ENCODE measurements at places on chromosomes 4 and X.
A peak's percentile ranks its signal among the peaks of the same experiment; 100 is the strongest.

GRCh38 chr4:9599266-9599665 lies 155.1 kb downstream of the DEFB131A start:
- no peak for DNase-seq

- DNase-seq = no peak
Measured at GRCh38 chrX:71458866-71459265, 74.0 kb upstream of the OGT start.

DNA sequence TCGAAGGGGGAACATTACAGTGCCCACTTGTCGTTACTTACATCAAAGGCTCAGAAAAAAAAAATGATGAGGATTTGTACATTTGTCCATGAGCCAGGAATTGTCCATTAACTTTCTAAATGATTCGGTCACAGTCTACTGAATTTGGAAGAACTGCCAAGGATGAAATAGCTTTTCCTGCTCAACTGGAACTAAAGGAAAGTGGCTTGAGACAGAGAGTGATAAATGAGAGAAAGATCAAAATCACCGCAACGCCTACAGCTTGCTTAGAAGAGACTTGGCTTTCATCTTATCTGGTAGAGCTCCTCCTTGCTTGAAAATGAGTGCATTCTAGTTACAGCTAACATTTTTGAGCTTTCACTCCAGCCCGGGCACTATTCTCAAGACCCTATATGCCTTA lies 55.5 kb upstream of the ADGRG2 start:
- DNase-seq = peak; percentile 62

DNA sequence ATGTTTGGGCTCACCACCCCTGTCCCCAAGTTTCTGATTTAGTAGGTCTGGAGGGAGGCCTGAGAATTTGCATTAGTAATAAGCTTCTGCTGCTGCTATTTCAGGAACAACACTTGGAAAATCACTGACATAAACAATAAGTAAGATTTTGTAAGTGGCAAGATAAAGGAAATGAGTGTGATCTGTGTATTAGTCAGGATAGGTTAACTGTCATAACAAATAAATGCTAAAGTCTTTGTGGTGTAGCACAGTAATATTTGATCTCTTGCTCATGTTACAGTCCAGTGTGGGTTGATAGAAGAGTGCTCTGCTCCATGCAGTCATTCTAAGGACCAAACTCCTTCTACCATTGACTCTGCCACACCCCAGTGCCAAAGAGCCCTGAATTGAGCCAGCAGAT lies 67.0 kb downstream of the NHS start:
- DNase-seq = no peak

- no peak for DNase-seq
Measured at GRCh38 chr4:83267121-83267829, 17.3 kb downstream of the COQ2 start.

DNA sequence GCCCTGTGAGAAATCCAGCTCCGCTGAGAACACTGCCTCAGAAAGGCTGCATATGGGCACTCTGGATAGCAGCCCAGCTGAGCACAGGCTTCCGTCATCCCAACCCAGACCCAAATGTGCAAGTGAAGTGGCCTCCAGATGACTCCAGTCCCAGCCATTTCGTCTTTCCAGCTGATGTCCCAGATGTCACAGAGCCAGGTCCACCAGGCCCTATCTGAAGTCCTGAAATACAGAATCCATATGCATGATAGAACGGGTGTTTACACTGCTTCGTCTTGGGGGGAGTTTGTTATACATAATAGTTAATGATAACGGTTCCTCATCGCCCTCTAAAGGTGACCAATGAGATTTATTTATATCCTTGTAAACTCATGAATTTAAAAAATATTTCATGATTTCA lies 72.6 kb upstream of the TRIM2 start:
- DNase-seq = no peak

DNA sequence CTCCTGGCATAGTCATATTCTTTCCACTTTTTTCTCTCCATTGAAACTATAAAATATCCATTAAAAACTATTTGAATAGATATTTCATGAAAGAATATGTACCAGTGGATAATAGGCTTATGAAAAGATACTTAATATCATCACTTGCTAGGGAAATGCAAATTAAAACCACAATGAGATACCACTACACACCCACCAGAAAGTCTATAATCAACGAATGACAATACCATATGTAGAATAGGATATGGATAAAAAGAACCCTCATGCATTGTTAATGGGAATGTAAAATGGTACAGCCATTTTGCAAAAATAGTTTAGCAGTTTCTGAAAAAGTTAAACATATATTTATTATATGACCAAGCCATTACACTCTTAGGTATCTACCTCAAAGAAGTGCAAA lies 218.7 kb upstream of the GPC4 start:
- no peak for DNase-seq

GRCh38 chr4:100284129-100284880 lies 94.0 kb upstream of the DDIT4L start:
- no peak for DNase-seq

- DNase-seq = no peak
Measured at GRCh38 chr4:143358923-143359643, 22.4 kb downstream of the GAB1 start.

GRCh38 chrX:130719413-130719812 lies 183.6 kb downstream of the ENOX2 start:
- DNase-seq = no peak

- no peak for DNase-seq
Measured at GRCh38 chr4:6761649-6762615, 20.6 kb upstream of the KIAA0232 start.

DNA sequence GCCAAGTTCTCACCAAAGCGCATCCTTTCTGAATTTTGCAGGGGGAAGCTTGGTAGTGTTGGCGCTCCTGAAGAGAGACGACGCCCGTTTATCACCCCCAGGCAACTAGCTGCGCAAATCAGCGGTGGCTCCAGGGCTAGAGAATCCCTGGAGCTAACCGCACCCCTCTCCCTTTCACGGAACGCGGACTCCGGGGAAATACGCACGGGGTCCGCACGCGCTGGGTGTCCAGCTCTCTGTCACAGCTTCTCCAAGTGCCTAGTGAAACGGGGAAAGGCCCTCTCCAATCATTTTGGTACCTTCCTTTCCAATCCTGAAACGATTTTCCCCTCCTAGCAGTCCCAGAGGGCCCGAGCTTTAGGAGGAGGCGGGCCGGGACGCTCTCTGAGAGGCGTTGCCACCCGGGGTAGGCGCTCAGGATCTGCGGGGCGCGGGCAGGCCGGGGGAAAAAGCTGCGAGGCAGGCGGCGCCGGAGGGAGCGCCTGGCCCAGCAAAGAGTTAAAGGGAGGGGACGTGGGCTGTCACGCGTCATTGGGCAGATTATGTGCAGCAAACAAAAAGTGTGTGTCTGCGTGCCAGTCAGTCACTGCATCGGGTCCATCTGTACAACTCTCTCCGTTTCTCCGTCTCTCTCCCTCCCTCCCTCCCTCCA lies at the start of gene PRDM8:
PRDM8 (plus strand) TSS at position 582 of the 652 bp plus-strand sequence. CDS start 2,578 bp downstream, outside the sequence.
- no peak for DNase-seq

DNA sequence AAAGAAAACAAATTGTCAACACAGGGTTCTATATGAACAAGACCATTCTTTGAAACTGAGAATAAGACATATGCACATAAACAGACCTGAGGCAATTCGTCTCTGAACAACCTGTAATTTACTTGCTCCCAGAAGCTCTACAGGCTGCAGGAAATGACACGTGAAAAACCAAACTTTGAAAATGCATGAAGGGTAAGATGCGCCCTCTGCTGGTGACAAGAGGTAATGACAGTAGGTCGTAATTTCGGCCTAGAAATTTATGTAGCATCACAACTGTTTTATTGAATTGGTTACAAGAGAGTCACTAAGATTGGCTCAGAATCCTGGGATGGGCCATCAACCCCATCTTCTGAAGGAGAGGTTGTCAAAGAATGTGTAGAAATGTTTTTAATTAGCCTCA lies 276.5 kb downstream of the PPP4R3C start:
- DNase-seq = no peak

GRCh38 chrX:101409043-101409442 lies 1.0 kb downstream of the HNRNPH2 start:
- DNase-seq = no peak

- DNase-seq = no peak
Measured at GRCh38 chr4:139851639-139852038, 186.0 kb downstream of the MGST2 start.

GRCh38 chr4:164438321-164438720 lies 315.6 kb upstream of the SMIM31 start:
- no peak for DNase-seq

- no peak for DNase-seq
Measured at GRCh38 chr4:98222306-98222705, 38.9 kb upstream of the RAP1GDS1 start.

- DNase-seq = no peak
Measured at GRCh38 chrX:132750331-132751062, 207.9 kb downstream of the HS6ST2 start.

DNA sequence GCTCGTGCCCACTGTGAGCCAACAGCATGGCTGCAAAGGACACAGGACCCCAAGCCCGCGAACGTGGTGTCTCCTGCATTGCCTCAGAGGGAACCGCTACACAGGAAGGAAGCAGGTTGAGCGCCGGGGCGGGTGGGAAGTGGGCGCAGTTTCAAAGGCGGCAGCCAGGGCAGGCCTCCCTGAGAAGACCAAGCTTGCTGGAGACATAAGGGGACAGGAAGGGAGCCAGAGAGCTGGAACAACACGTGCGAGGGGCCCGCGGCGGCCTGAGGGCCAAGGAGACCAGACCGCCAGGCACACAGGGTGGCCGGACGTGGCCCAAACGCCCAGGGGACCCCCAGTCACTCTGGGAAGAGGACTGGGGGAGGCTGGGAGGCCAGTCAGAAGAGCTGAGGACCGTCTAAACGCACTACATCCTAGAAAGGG lies 32.0 kb downstream of the CTBP1 start:
- DNase-seq = no peak

GRCh38 chr4:169009286-169010124 lies 550 bp downstream of the CBR4 start:
- DNase-seq = no peak

DNA sequence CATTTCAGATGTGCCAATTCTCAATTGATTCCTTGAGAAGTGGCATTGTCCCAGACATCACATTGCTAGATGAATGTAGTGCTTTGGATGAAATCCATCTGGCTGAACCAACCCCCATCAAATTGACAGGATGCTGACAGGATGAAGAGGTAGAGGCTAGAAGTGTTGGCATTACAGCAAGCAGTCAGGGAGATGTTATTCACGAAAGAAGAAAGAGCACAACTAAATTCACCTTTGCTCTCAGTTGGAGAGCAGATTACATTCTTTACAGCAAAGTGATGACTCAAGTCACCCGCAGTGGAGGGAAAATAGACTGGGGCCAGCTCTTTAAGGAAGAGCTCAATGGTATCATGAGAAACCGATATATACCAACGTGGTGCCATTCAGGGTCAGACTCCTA lies 259.6 kb downstream of the C4orf33 start:
- DNase-seq = no peak

GRCh38 chr4:77927991-77928925 lies 65.6 kb downstream of the MRPL1 start:
- DNase-seq = no peak

GRCh38 chr4:112381996-112382692 lies 85.0 kb downstream of the ALPK1 start:
- peak; percentile 65 for DNase-seq

DNA sequence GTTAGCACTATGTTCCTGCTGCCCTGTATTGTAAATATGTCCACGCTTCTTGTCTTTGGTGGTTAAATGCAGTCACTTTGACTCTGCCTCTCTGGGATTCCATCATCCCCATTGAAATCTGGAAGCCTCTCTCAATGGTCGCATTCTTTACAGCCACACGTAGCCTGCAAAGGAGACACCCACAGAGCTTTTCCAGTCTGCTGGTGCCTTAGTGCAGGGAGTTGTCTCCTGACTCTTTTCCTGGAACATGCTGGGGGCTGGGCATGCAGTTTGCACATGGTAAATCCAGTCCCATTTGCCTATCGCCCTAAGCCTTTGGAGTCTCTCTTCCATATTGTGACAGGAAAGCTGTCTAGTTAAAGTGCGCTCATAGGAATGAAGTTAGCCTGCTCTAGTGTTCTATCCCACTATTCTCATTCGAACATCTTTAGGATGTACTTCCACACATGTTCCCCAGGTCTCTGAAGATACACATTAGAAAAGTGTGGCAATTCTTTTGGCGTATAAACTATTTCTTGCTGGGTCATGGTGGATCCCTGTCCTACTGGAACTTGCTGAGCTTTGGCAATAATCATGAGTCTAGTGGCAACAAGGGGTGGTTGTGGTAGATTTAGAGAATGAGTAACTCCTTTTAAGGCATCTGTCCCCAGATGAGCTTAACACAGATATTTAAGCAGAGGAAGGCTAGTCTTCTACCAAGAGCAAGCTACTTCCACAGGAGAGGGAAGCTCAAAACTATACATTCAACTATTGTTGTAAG lies 33.7 kb downstream of the COQ2 start:
- no peak for DNase-seq

DNA sequence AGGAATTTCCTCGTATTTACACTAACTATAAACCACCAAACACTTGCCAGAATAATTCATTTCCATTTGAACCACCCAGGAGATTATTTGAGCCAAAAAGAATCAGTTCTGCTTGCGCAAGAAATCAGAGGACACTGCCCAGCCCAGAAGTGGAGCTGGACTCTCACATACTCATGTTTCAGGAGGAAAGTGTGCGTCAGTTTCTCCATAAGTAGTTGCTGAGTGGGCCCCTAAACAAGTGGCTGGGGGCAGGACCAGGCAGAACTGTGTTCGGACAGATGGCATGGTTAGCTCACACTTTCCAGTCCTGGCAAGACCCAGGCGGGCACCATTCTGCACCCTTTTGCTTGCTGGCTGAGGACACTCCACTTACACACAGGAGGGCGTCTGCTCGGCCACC lies 38.8 kb downstream of the BTC start:
- no peak for DNase-seq

DNA sequence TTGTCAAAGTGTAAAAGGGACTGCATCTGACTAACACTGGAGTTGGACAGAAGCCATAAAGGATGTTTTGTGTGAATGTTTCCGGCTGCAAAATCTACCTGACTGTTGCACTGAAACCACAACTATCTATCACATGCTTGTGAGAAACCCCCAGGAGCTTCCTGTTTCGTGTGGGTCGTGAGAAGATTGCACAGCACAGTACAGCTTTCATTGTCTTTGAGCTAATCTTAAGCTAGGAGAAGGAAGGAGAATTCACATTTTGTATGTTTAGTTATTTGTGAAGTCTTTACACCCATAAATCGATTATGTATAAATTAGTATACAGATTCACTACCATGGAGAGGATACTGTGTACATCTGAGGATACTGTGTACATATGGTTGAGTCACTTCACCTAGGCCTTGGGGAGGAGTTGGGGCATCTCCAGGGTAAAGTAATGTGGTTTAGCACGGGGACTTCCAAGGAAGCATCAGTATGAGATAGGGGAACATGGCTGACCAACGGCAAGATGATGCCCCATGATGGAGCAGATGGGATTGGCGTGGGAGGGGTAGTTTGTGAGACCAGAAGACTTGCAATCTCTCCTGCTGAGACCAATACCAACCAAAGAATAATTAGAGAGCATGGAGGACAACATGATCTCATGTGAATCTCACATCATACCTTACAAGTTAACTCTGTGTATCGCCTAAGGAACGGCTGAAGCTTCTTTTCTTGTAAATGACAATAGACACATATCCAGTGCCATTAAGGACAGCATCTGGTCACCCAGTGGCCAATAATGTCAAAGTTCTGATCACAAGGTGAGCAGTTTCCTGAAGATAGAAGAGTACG lies 43.1 kb upstream of the FAM9C start:
- no peak for DNase-seq

- no peak for DNase-seq
Measured at GRCh38 chr4:20680736-20681135, 19.5 kb upstream of the PACRGL start.

- no peak for DNase-seq
Measured at GRCh38 chr4:104022831-104023230, 303.0 kb upstream of the TACR3 start.

All from NCI-H187 treated with DMSO at 0.1 percent for 48 hours (cell line).